ENCODE measurements at places on chromosomes 3 and 15.
A peak's percentile ranks its signal among the peaks of the same experiment; 100 is the strongest.

DNA sequence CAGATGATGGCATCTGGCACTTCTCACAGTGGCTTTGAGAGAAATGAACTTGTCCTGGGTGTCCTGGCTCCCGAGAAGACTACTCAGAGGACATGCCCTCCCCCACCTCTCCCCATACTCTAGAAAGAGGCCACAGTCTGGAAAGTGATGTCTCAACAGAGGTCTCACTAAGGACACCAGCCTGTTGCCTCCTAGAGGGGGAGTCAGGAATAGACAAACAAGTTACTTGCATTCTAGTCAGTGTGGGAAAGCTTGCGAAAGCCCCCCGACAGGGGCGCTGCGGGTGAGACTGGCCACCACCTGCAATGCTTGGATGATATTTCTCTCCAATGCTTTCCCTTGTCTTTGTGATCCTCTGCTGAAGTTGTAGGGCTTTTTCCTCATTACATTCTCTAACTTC lies 17.2 kb downstream of the B4GALT4 start:
- DNase-seq = no peak

GRCh38 chr15:85598718-85599398 lies 195.9 kb downstream of the KLHL25 start:
- DNase-seq = no peak

DNA sequence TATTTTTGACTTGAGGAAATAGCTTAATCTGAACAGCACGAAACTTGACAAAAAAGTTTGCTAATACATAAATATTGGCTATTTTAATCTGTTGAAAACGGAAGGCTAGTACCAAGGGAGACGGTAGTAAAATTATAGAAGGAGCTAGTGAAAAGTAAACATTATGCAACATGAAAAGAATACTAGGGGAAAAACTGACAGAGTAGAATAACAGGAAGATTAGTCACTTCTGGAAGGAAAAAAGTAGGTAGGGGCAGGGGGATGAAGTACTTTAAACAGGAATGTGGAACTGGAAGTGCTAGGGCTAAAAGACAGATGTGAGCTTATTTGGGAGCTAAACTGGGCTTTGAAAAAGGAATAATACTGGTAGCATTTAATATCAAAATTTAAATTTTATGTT lies 60.1 kb downstream of the MBNL1 start:
- no peak for DNase-seq

- no peak for DNase-seq
These were observed 16.2 kb downstream of the ANKUB1 start for GRCh38 chr3:149776170-149776569.

DNA sequence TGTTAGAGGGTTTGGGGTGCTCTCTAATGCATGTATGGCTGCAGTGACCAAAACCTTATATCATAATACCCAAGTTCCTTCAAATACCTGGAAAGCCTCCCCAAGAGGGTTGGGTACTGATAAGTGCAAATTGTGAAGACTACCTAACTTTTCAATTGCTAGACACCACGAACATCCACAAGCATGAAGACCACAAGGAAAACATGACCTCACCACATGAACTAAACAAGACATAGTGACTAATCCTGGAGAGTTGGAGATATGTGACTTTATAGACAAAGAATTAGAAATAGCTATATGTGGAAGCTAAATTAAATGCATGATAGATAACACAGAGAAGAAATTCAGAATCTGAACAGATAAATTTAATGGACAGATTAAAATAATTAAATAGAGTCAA lies 23.9 kb upstream of the AADACL2 start:
- DNase-seq = no peak

GRCh38 chr15:80902298-80902801 lies 87.3 kb downstream of the MESD start:
- DNase-seq = no peak

DNA sequence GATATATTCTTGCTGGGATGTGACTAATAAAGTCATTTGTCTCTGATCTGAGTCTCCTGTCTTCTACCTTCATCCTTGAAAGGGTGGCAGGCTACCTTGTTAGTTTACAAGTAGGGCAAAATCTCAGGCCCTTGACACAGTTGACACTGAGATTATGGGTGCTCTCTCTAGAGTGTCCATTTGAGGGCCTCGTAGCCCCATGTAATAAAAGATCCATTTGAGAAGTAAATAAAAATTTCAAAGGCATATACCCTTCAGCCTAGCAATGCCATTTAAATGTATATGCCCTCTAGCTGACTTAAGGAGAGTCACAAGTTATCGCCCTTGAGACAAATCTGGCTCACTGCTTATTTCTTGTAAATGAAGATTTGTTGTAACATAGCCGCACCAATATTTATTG lies 98.6 kb downstream of the TCF12 start:
- DNase-seq = peak; percentile 1

GRCh38 chr3:80227216-80227615 lies 459.4 kb upstream of the ROBO1 start:
- no peak for DNase-seq

DNA sequence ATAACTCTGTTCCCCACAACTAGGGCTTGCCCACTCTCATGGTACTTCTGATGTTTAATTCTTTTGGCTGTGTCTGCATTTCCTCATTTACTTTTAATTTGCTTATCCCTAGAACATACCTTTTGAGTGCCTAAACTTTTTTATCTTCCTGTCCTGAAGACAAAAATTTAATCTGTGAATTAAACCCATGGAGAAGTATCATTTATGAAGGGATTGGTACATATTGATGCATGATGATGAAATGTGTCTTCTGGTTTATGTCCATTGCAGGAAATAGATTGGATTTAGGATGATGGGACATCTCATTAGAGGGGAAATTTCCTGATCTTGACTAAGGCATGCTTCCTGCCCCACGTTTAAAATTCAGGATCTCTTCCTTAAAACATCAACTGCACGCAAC lies 109.5 kb downstream of the PGPEP1L start:
- no peak for DNase-seq

- no peak for DNase-seq
These were observed 29.9 kb upstream of the TJP1 start for GRCh38 chr15:29852201-29852600.

GRCh38 chr3:182490596-182491491 lies 302.5 kb upstream of the ATP11B start:
- no peak for DNase-seq

- no peak for DNase-seq
These were observed 921.1 kb downstream of the ROBO1 start for GRCh38 chr3:78846718-78847117.

- DNase-seq = no peak
These were observed 52.8 kb upstream of the NSMCE3 start for GRCh38 chr15:29322415-29322814.

- peak; percentile 51 for DNase-seq
These were observed 762 bp downstream of the CTNNB1 start for GRCh38 chr3:41199866-41200668.

- no peak for DNase-seq
These were observed 124.3 kb downstream of the CHCHD6 start for GRCh38 chr3:126828306-126828705.

DNA sequence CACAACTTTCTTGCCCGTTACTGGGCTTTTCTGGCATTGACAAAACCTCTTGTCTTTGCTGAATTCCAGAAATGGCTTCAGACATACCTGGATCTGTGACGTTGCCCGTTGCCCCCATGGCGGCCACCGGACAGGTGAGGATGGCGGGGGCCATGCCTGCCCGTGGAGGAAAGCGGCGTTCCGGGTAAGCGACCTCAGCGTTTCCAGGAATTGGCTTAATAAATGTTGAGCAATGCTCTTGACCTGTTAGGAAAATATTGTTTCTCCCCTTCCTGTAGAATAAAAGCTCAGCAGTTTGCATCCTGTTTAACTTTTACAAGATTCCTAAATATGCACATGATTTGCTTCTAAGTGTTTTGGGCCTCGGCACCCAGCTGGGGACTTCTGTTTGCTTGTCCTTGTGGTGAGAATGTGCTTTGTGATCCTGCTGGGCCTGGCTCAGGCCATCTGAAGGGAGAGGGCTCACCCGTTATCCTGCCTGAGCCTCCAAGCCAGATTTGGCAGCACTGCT lies 46.7 kb downstream of the ARNT2 start:
- no peak for DNase-seq

- DNase-seq = no peak
These were observed 127.4 kb upstream of the FEZF2 start for GRCh38 chr3:62500556-62501288.

- no peak for DNase-seq
These were observed 123.5 kb downstream of the DLG1 start for GRCh38 chr3:197174927-197175326.

- DNase-seq = no peak
These were observed 3.4 kb upstream of the AP4E1 start for GRCh38 chr15:50905055-50905454.

Data from CD4-positive, alpha-beta T cell treated with Interleukin-21 for 1 hour (primary cell).